Suppressor macrophage treated with lipopolysaccharide for 1 hour (primary cell): ENCODE measurements at places on chromosomes 6 and 20.
A peak's percentile ranks its signal among the peaks of the same experiment; 100 is the strongest.

DNA sequence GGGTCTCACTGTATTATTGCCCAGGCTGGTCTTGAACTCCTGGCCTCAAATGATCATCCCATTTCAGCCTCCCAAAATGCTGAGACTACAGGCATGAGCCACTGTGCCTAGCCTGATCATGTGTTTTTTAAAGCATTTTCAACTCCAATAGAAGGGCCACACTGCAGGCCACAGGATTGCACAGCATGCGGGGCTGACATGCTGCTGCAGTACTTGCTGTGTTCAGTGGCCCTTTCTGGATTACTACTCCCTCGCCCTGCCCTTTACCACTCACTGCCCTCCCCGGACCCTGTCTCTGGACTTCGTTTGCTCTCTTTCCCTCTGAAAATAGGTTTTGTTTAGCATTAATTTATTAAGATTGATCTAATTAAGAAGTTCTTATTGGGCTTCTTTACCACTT, 37.3 kb downstream of the HECA start:
- DNase-seq = no peak

DNA sequence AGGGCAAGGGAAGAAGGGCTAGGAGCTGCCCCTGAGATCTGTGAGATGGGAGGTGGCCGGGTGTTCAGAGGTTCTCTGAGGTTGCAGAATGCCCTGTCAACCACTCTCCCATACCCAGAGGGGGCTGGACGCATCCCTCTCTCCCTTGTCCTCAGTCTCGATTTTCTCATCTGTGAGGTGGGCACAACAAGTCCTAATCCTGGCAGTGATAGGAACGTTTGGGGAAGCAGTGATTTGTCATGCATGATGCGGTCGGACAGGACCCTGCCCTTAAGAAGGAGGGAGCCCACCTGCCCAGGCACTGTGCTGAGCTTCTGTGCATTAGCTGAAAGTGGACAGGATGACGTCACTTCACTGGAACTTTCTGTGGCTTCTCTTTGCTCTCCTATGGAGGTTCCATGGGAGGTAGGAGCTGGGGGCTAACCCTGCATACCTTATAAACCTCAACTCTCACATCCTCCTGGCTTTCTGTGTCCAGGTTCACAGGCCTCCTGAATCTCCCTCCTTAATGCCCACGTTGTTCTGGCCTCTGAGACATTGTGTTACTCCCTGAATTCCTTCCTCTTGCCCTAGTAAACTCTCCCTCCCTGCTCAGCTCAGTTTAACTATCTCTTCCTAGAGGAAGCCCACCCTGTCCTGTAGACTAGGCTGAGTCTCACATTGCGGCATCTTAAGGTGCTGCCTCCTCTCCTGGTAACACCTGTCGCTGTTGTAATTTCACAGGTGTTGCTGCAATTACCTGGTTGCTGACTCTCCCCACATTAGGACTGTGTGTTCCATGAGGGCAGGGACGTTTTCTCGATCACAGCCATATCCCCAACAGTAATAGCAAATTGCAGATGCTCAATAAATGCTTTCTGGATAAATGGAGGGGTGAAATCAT, 30.1 kb upstream of the CSNK2A1 start:
- DNase-seq = no peak

DNA sequence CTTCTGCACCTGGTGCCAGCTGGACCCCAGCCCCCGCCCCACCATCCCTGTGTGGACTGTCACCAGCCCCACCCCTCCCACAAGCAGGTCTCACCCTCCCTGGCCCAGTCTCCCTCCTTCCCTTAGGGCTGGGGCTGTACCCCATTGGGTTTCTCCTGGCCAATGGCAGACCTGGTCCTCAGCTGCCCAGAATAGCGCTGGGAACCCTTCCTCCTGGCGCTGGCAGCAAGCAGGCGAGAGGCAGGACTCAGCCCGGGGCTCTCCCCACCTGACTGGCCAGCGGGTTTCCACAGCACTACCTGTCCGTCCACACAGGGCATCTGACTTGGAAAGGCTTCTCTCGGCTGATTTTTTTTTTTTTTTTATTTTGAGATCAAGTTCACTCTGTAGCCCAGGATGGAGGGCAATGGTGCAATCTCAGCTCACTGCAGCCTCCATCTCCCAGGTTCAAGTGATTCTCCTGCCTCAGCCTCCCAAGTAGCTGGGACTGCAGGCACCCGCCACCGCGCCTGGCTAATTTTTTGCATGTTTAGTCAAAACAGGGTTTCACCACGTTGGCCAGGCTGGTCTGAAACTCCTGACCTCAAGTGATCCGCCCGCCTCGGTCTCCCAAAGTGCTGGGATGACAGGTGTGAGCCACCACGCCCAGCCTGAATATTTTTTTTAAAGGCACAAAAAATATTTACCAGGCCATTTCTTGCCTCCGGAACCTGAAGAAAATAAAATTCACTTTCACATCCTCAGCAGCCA, 21.6 kb upstream of the CHRNA4 start:
- no peak for DNase-seq

- DNase-seq = no peak
These were observed 15.2 kb upstream of the ADAM33 start for GRCh38 chr20:3696745-3697587.

GRCh38 chr6:108673602-108674001, 112.9 kb downstream of the FOXO3 start:
- no peak for DNase-seq

GRCh38 chr6:52416629-52417151, 3.5 kb upstream of the EFHC1 start:
- DNase-seq = peak; percentile 48

- DNase-seq = peak; percentile 76
These were observed 45.4 kb upstream of the AIG1 start for GRCh38 chr6:143015300-143015706.

- DNase-seq = no peak
These were observed 23.5 kb upstream of the NOTCH4 start for GRCh38 chr6:32247401-32247800.
